ENCODE measurements at places on chromosomes 5 and 9. TPM values are rescaled to one million over a fixed set of nuclear protein-coding genes. Genes with fewer than 3 reads are reported as not detected.

Gene CDC20B
- 0.07 TPM for total RNA-seq

Gene WNK2
- total RNA-seq = 5.8 TPM

Gene MPDZ
- total RNA-seq = 11.0 TPM

Gene IFNK
- total RNA-seq = not detected

Gene KCNMB1
- not detected for total RNA-seq

Gene TXNDC8
- total RNA-seq = not detected

Gene FLT4
- 4.4 TPM for total RNA-seq

Gene SPINK13
- not detected for total RNA-seq

Gene CRHBP
- 0.16 TPM for total RNA-seq

Gene PCDHA9
- total RNA-seq = not detected

Gene COL23A1
- not detected for total RNA-seq

Gene KCNT1
- total RNA-seq = not detected

Gene FOXI1
- not detected for total RNA-seq

Gene IFNA21
- total RNA-seq = not detected

Measured in A549 treated with Hydrocortisone at 1 μM for 4 hours (cell line).